ENCODE measurements at places on chromosomes 6 and 20. TPM values are rescaled to one million over a fixed set of nuclear protein-coding genes. Genes with fewer than 3 reads are reported as not detected.

MATN4 gene
- total RNA-seq = 0.42 TPM

CST2 gene
- not detected for total RNA-seq

F13A1 gene
- total RNA-seq = 0.03 TPM

FABP7 gene
- total RNA-seq = 202 TPM

STX11 gene
- total RNA-seq = 6.7 TPM

PEDS1 gene
- 38.6 TPM for total RNA-seq

Measured in SK-MEL-5 (cell line).